Activated gamma-delta T cell treated with anti-CD3 and anti-CD28 coated beads, Interleukin-2, amount 50 U/mL, for 16 hours (primary cell): ENCODE measurements at places on chromosomes 7 and 10.

- DNase-seq: no peak
Measured at GRCh38 chr7:290554-291372, 793 bp downstream of the FOXL3 start.

GRCh38 chr10:35300063-35300699, 36.1 kb upstream of the CCNY start:
- DNase-seq: no peak

GRCh38 chr7:87935384-87935706, 1.3 kb downstream of the ADAM22 start:
- no peak for DNase-seq

- no peak for DNase-seq
Measured at GRCh38 chr7:132482866-132483265, 93.4 kb downstream of the PLXNA4 start.

- DNase-seq: peak; percentile 67
Measured at GRCh38 chr7:6272481-6273323, at the start of gene CYTH3. CYTH3 (minus strand) TSS chr7:6272624; CDS start chr7:6272507, 117 bp downstream.

GRCh38 chr10:125128397-125129075, 31.8 kb downstream of the CTBP2 start:
- no peak for DNase-seq

- DNase-seq: no peak
Measured at GRCh38 chr10:91289305-91289704, 68.8 kb downstream of the PCGF5 start.

GRCh38 chr10:133068111-133069032, 19.4 kb upstream of the ADGRA1 start:
- no peak for DNase-seq

GRCh38 chr7:152363798-152364197, 72.0 kb downstream of the KMT2C start:
- DNase-seq: no peak

- DNase-seq: peak; percentile 60
Measured at GRCh38 chr7:50349963-50350944, 45.7 kb downstream of the IKZF1 start.

DNA sequence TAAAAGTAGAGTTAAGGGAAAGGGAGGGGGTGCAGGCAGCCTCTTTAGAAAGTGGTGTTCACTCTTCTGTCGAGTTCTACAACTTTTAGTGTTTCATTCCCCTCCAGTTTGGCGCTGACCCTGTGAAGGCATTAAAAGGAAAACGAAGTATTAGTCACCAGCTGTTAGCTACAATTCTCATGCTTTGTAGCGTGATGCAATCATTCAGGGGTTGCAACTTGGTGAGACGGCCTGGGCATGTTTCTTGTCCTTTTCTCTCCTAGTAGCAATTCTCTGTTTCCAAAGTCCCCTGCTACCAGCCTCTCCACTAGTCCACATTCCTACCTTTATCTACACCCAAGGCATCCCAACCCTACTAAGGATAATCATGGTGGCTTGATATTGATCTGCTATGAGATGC, 33.7 kb upstream of the DGKI start:
- no peak for DNase-seq

DNA sequence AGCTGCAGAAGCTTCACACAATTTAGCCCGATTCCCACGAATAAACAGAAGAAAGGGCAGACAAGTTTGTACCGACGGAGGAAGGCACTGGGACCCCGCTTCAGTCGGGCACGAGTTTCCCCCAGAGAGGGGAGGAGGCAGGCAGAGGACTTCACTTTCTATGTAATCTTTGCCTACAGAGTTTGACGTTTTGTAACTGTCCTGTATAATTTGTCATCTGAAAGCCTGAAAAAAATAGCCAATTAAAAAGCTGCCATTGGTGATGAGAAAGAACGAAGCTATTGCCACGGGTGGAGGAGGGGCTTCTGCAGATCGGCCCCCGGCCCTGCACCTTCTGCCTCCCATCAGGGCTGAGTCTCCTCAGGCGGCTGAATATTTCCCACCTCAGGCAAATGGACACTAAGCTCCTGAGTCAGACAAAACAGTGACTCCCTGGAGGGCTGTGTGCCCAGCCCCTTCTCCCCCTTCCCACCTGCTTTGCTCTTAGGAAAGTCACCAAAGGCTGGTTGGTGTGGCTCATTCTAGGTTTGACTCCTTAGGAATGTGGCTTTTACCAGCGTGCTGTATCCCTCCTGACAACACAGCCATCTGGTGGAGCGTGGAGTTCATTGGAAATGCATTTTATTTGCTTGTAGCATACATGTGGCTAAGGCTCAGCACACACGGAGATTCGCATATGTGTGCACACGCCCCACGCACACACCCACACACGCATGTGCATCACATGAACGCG, 117.4 kb downstream of the VIPR2 start:
- no peak for DNase-seq

DNA sequence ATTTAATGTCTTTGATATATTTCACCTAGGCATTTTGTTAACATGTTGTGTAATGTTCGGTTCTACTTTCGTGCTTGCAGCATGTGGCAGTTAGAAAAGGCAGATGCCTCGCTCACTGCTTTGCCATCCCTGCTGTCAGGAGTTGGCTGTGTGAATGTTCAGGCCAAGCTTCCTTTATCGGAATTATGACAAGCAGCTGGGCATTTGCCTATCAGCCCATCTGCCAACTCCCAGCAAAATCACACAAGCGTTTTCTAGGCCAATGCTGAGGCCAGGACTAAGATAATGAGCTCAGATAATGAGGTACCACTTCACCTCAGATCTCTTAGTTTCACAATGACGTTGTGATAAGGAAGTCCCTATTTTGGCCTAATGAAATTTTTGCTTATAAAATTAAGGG, 212.7 kb upstream of the FAM3C start:
- no peak for DNase-seq

DNA sequence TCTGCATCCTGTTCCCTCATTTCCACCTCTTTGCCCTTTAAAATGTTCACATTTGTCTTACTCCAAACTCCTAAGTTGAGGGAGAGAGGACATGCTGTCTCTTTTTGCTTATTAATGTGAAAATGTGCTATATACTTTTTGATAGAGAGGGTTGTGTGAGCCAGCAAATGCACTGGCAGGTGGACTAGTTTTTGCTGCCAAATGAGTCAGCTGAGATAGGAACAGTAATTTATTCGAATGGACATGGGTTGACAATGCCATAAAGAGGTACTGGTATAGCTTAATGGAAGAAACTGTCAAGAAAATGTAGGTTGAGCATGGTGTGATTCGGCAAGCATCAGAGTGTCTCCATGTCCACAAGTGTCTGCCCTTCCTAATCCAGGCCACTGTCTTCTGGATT, 9.2 kb upstream of the TRUB1 start:
- no peak for DNase-seq

- no peak for DNase-seq
Measured at GRCh38 chr7:27689591-27690164, 27.0 kb upstream of the HIBADH start.

GRCh38 chr10:75624638-75625037, 193.2 kb downstream of the LRMDA start:
- no peak for DNase-seq

DNA sequence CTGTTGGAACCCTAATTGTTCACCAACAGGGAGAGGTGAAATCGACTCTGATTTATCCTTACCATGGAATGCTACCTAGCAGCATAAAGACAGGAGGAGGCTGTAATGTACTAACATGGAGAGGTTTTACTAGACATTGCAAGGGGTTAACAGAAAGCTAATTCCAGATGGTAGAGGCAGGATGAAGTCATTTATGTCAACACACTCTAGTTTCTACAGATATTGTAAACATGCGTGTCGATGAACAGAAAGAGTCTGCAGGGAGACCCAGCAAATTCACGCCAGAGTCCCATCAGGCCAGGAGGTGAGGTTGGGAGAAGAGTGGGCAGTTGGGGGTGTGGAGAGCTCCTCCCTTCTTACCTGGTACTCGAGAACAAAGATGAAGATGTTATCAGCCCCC, 7.0 kb downstream of the NPC1L1 start:
- DNase-seq: no peak

GRCh38 chr10:88115968-88116367, 252.5 kb downstream of the PTEN start:
- DNase-seq: no peak

DNA sequence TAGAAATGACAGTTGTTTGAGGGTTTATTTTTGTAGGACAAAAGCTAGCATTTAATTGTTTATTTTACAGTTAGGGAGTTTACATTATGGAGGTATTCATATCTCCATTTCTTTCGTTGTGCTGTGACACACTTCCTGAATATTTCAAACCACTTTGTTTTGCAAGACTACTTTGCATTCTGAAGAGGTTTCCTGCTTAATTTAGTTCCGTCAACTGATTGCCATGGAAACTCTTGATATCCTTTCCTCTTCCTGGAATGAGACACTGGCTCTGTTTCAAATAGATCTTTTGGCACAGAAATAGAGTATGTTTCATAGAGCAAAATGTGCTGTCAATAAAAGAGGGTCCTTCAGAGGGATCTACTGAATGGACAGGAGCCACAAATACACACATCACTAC, 159.5 kb upstream of the AGR3 start:
- DNase-seq: no peak

DNA sequence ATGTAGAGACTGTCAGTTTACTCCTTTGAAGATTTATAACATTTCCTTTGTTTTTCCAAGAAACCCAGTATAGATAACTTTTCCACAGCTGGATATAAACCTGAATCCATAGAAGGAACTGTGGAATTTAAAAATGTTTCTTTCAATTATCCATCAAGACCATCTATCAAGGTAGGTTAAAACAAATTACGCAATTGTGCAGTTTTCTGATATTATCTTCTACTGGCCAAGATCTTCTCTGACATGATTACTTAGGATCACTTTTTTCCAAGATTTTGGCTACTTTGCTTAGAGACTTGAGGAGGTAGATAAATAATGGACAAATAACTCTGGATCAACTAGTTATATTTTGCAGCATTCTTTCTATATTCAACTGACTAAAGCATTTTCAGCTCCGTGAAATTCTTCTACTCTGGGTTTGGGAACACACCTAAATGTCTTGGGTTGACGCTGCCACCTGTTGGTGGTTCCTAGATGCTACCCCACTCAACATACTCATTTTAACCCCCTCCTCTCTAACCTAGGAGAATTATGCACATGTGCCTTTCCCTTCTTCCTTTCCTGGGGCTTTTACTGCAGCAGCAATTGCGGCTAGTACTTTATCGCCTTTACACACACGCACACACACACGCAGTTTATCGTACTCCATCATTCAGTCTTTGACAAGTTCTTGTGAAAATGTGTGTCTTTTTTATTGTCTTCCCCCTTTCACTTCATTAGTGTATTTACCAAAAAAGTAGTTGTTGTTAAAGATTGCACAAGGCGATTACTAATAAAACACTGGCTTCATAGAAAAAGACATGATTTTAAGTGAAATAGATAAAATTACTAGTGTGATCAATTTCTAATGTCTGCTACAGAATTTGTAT, 32.7 kb downstream of the ABCB5 start:
- no peak for DNase-seq

DNA sequence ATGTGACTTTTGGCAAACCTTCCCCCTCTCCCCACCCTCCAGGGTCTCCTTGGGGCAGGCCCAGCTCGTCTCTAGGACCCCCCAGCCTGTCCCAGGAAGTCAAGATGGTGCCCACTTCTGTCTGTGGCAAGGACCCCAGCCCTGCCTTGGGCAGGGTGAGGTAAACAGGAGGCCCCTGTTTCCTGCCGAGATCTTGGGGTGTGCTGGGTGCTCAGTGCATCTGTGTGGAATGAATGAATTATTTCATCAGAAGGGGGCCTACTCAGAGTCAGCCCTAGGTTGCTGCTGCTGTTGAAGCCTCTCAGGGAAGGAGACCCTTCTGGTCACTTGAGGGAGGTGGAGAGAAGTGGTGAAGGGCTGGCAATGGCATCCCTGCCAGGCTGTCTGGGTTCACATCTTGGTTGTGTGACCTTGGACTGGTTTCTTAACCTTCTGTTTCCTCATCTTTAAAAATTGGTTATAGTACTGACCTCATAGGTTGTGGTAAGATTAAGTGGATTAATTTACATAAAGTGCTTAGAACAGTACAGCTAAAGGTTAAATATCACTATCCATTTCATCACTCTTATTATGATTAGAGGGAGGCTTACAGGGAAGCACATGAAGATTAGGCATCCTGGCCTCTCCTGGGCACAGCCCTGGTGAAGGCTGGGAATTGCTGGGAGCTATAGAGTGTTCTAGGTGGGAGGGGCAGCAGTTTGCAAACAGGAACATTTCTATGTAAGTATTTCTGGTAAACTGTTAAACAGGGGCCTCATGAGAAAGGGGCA, 67.7 kb downstream of the ZMIZ1 start:
- no peak for DNase-seq

GRCh38 chr10:111392159-111392558, 315.3 kb downstream of the ADRA2A start:
- no peak for DNase-seq

GRCh38 chr10:42929236-42929635, 146.6 kb downstream of the BMS1 start:
- DNase-seq: no peak

GRCh38 chr7:92880212-92881090, 44.1 kb upstream of the CDK6 start:
- no peak for DNase-seq

- DNase-seq: no peak
Measured at GRCh38 chr7:44976746-44977196, 2.0 kb downstream of the MYO1G start.

- DNase-seq: no peak
Measured at GRCh38 chr7:121204537-121204936, 124.3 kb upstream of the WNT16 start.

DNA sequence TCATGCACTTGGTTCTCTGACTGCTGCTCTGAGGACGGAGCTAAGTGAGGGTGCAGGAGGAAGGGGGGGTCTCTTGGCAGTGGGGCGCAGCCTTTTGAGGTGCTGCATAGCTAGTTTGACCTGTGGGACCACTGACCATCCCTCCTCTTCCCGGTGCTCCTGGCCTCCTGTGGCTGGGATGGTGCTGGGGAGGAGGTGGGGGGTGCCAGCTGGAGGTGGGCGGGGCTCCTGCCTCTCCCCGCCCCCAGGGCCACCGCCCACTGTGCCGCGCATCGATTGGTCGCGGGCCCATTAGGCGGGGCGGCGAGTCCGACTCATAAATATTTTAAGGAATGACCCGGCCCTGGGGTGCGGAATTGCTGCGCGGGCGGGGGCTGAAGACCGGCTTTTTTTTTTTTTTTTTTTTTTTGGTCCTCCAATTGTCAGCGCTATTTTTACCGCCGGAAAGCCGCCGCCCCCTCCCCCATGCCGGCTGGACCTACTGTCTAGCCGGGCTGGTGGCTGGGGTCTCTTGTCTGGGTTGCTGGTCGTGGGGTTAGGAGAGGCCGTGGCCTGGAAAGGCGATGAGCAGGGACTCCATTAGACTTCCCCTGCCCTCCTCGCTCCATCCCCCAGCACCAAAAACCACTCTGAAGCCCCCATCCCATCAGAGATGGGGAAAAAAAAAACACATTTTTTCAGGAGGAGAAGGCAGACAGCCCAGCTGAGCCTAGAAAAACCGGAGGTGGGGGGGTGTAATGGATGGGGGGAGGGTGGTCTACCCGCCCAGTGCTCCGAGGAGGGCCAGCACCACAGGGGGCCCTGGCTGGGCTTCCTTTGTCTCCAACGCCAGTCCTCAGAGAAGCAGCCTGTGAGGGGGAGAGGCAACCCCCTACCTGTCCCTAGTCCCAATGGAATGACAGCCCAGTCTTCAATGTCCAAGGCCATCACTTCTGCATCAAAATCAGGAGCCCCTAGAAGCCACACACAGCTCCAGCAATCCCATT, 6.4 kb downstream of the SH2B2 start:
- no peak for DNase-seq
